ENCODE measurements at places on chromosomes 2 and 18.

DNA sequence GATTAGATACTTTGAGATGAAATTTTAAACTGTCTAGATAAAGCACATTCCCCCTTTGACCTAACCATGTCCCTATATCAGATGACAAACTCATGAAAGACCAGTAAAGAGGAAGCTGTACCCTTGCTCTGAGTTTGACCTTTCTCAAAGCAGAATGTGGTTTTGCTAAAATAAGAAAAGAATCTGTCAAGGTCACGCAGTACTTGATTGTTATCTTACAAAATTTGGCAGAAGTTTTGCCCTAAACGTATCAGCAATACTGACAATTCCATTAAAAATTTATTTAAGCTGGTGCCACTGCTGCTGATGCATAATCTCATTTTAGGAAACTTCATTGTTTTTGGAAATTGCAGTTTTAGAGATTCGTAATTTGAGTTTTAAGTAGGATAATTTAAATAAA, 31.2 kb upstream of the GALM start:
- no peak for DNase-seq

DNA sequence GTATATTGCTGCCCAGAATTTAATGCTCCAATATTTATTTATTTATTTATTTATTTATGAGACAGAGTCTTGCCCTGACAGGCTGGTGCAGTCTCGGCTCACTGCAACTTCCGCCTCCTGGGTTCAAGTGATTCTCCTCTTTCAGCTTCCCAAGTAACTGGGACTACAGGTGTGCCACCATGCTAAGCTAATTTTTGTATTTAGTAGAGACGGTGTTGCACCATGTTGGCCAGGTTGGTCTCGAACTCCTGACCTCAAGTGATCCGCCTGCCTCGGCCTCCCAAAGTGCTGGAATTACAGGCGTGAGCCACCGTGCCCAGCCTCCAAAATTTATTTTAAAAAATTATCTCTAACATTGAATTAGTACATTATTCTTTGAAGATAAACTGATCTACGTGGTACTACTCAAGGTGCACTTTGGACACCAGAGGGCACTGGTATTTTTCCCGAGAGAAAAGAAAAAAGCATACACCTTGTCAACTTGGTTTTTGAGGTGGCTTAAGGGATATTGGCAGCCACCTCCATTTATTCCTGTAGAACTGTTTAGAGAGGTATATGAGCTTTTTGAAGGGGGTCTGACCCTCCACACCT, 1.4 kb upstream of the IDH1 start:
- no peak for DNase-seq

DNA sequence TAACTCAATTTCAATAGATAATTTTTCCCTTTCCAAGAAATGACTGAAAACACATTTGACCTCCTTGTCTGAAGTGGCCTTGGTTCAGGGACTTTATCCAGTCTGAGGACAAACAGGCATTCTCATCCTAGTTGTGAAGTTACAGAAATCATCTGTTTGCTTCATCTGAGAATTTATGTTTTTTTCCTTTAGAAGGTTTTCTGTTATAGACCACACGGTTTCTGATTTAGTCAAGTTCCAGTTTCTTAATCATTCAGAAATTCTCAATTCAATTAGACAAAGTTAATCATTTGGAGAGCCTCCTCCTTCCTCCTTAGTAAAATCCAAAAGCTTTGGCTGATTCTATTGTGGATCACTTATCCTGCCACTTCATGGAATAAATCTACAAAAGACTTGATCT, 60.9 kb downstream of the ICOS start:
- no peak for DNase-seq

DNA sequence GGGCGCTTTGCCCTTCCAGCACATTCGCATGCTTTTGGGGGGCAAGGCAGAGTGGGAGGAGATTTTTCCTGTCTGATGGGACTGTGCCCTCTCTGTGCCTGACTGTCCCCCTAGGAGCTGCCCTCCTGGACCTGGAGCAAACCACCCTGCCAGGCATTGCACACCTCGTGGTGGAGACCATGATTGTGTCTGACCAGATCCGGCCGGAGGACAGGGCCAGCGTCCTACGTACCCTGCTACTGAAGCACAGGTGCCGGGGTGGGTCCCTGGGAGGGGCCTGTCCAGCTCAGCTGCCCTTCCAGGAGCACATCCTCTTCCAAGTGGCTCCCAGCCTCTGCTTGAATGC, 5.3 kb downstream of the SLC4A3 start:
- DNase-seq: no peak

GRCh38 chr2:207632575-207633493, 7.6 kb upstream of the METTL21A start:
- no peak for DNase-seq

- no peak for DNase-seq
Observed at GRCh38 chr2:186771395-186771794, 77.5 kb downstream of the FAM171B start.

DNA sequence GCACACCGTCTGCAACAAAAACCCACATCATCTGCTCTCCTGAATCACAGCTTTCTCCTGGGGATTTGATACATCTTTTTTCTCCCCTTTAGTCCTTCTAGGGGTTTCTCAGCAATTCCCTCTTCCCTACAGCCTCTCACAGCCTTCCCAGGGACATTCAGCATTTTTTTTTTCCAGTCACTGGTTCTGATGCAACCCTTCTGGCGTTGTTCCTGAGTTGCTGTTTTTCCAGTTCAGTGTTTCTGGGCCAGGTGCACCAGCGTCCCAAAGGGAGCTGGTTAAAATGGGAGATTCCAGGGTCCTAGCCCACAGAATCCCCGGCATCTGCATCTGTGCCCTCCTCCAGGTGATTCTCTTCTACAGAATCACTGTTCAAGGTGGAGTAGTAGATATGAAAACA, 36.1 kb downstream of the ADCY3 start:
- no peak for DNase-seq

GRCh38 chr18:58776084-58776483, 88.6 kb upstream of the ZNF532 start:
- no peak for DNase-seq

- no peak for DNase-seq
Observed at GRCh38 chr18:79947054-79947755, 4.2 kb downstream of the SLC66A2 start.

DNA sequence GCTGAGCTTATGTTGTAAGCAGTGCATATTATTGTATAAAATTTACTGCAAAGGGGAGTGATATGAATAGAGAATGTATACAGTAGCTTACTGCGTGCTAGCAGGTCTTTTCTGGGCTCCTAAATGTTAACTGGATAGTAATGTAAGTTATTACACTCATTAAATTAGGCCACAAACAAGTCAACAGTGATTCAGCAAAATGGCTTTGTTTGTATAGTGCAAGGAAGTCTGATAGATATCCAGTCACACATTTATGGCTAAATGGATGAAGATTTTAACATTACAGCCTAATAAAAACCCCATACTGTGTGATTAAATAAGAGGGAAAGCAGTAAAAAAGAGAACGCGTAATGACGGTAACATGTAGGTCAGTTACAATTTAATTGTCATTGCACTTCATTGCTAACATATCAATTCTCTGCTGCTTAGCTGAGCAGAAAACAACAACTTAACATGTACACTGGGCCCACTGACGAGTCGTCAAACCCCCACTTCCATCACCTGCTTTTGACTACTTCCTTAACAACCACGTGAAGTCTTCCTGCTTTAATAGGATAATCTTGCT, 665.0 kb upstream of the FANCL start:
- DNase-seq: no peak

- no peak for DNase-seq
Observed at GRCh38 chr18:26470011-26470637, 78.2 kb downstream of the KCTD1 start.

- DNase-seq: no peak
Observed at GRCh38 chr2:42978175-42978886, 185.9 kb upstream of the HAAO start.

GRCh38 chr2:18339326-18339725, 221.1 kb downstream of the RDH14 start:
- DNase-seq: no peak

DNA sequence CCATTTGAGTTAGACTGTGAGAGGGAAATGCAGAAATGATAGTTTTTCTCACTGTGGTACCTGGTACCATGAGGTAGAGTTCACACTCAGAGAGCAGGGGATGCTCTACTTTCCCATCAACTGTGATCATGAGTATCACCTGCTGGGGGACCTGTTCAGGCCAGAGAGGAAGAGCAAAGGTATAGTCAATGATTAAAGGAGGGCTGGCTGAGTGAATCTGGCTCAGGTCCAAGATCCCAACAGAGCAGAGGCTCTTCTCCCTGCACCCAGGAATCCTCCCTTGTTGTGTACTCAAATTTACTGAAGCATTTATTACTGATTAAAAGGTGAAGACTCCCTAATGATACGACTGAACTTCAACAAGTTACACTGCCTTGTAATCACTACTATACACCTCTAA, 104.6 kb upstream of the CHRNA1 start:
- DNase-seq: no peak

All from activated T-helper 1 cell treated with anti-CD3 and anti-CD28 coated beads, Interleukin-2, amount 50 U/mL, for 16 hours (primary cell).